Activated CD8-positive, alpha-beta memory T cell treated with anti-CD3 and anti-CD28 coated beads for 1 hour (primary cell): ENCODE measurements at places on chromosomes 11 and 22.

- no peak for DNase-seq
Observed at GRCh38 chr11:121884626-121885025, 231.4 kb downstream of the BLID start.

GRCh38 chr22:41401781-41402648, 20.3 kb downstream of the TEF start:
- no peak for DNase-seq

DNA sequence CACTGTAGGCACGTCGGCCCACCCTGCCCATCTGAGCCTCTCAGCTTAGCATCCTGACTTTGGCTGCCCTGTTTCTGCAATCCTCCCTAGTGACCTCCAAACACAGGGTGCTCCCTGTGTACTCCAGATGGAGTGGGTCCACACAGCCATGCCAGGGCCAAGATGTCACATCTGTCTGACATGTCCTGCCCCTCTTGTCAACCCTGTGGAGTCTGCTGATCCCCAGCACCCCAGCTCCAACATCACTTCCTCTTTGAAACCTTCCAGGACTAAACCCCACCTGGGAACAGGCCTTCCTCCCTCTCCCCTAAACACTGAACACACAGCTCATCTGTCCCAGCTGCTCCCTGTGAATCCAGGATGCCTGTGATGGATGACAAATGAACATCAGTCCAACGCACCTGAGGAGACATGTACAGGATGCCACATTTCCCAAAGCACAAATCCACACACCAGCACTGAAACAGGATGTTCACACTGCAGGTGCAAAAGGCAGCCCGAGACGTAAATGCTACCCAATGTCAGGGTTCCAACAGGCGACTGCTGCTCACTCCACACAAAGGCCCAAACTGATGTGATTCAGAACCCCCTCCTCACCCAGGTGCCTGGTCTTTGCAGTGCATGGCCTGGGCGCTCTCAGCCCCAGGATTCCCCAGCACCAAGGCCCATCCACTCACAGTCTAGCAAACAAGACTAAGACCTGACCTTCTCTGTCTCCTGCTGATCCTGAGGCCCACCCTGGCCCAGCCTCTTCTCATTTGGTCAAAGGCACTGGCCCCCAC, 2.0 kb upstream of the TSSK2 start:
- no peak for DNase-seq

GRCh38 chr11:75055511-75055910, 41.2 kb downstream of the OR2AT4 start:
- no peak for DNase-seq

DNA sequence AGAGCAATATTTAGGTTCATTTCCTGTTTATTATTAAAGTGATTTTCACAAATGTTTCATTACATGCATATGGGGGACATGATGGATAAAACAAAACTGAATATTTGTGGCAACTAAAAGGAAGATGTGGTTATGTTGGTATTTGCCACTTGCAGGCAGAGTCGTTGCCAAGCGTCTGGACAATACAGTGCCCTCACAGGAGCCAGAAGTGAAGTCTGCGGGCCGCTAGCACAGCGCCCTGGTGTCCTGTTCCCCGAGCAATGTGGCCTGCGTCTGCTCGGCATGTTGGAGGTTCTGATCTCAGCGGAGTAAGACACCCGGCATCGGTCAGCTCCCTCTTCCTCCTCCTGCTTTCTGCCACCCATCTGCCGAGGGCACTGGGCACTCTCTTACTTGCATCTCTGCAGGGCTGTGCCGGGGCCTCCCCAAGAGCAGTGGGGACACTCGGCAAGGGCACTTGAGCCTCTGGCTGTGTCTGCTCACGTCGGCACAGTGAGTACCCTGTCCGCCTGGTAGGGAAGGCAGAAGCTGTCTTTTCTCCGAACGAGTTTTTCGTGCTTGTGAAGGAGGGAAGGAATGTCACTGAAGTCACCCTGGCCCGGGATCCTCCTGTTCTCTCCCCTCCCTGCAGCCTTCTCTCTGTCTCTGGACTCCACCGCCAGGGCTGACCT, 10.5 kb upstream of the TTLL12 start:
- no peak for DNase-seq

GRCh38 chr11:110808248-110808647, 96.0 kb upstream of the ARHGAP20 start:
- DNase-seq: no peak

DNA sequence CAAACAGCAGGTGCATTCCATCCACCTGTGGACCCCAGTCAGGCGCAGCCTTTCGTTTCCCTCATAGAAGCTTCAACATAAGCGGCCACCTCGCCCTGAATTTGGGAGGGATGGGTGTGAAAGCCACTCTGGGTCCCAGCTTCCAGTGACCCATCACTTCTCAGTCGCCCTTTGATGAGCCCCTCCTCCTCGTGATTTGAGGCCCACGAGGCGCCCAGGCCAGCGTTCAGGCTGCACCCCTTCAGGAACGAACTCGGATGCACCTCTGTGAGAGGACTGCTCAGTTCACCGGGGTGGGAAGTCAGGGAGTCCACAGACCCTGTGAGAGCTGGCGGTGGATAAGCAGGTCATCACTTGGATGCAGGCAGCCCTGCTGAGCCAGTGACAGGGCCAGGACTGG, 1118.2 kb downstream of the BRD1 start:
- no peak for DNase-seq

DNA sequence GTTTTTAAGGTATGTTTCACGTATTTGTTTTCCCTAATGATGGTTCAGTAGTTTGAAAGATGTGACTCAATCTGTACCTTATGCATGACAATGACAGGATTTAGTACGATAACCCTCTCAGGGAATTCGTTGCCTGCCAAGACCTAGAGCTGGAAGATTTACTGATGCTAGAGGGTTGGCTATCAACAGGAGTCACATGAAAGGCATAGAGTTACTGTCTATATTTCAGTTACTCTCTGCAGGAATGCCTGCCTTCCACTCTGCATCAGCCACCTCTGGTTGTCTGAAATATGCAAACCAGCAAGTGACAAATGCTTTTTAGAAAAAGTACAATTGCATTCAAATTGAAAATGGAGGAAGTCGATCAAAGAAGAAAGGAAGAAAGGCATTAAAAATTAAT, 276.3 kb upstream of the RAG2 start:
- no peak for DNase-seq

- DNase-seq: no peak
Observed at GRCh38 chr11:61963016-61963281, 4.5 kb downstream of the FTH1 start.

GRCh38 chr11:76620489-76620888, 50.1 kb downstream of the LRRC32 start:
- DNase-seq: no peak

- DNase-seq: no peak
Observed at GRCh38 chr11:12936200-12936599, 72.9 kb upstream of the RASSF10 start.

GRCh38 chr11:17948296-17948695, 64.6 kb downstream of the SERGEF start:
- DNase-seq: no peak

DNA sequence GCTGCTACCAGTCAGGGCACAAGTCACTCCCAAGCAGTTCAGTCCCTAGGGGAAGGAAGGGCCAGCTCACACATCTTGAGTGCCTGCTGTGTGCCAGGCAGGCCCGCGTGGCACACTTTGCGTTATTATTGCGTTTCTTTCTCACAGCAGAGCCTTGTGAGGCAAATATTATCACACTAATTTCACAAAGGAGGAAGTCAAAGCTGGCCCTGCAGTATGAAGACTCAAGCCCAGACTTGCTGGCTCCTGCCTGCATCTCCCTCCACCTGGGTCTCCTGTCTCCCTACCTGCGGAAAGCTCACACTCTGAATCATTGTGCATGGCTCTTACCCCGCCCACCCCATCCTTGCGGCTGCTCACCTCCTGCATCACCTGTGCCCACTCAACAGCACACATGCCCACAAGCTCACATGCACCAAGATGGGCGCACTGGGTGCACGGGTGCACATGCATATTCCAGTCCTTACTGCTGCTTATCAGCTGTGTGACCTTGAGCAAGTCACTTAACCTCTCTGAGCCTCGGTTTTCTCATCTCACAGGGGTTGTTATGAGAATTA, 31.7 kb upstream of the P2RY2 start:
- DNase-seq: no peak

DNA sequence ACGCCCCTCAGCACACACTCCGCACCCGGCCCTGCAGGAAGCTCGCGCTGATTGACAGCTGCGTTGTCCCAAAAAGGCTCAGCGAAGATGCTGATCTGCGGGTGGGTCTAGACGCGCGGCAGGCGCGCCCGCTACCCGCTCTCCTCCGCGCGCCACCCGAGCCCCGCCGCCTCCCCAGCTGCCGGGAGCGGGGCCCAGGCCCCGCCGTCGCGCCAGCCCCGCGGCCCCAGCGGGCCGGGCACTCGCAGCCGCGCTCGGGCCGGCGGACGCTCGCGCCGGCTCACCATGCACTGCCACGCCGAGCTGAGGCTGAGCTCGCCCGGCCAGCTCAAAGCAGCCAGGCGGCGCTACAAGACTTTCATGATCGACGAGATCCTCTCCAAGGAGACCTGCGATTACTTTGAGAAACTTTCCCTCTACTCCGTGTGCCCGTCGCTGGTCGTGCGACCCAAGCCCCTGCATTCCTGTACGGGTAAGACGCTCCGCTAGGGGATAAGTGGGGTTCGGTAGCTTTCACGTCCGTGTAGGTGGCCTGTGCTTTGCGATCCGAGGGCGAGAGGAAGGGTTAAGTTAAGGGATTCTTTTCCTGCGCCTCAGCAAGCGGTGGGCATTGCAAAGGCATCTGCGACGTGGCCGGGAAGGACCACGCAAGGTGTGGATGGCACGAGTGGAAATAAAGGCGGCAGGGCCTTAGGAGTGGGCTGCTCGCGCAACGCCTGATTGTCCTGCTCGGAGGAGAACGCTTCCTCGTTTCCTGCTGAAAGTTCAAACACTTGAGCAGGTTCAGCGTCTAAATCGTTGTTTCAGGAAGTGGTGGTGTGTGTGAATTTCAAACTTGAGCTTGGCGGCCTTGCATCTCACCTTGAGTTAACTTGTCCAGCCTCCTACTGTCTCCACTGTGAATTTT, at the start of gene BARX2:
Gene BARX2 (plus strand): TSS at position 98 of the 907 bp plus-strand sequence. CDS start 188 bp downstream, at position 286.
- no peak for DNase-seq

DNA sequence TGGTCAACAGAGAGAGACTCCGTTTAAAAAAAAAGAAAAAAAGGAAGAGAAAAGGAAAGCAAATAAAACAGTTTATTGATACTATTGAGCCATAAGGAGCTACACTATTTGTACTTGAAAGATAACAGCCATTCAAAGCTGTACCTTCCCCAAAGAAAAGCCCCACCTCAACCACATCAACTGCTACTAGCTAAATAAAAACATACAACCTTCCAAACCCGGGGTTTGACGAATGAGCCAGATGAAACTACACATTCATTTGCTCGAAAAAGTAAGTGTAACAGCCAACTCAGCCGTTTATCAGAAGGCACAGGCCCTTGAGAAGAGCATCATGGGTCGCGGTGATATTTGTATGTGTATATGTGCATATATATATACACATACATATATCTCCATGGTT, 78.4 kb downstream of the SIK3 start:
- DNase-seq: no peak

DNA sequence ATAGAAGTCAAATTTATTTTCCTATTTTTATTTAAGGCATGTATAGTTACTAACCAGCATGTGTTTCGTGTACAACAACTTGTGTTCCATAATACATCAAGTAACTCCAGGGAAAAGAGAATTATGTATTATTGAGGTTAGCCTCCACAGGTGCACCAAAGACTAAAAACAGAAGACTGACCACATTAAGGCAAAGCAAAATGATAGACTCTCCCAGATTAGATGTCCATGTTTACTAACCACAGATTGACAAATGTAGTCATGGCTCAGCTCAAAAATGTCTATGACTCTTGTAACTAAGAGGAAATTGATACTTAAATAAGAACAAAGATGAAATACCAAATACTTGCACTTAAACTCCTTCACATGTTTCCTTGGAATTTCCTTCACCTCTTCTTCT, 238.5 kb downstream of the METTL15 start:
- no peak for DNase-seq

- no peak for DNase-seq
Observed at GRCh38 chr11:27497284-27497866, 9.2 kb downstream of the LIN7C start.

GRCh38 chr11:69230856-69231425, 63.0 kb upstream of the MYEOV start:
- DNase-seq: no peak

- DNase-seq: no peak
Observed at GRCh38 chr11:109043315-109043714, 378.4 kb downstream of the DDX10 start.
